ENCODE measurements at places on chromosomes 12 and 14.

GRCh38 chr12:56616244-56616643 lies 13.9 kb downstream of the BAZ2A start:
- DNase-seq = no peak

- no peak for DNase-seq
Observed at GRCh38 chr12:126353604-126354003, 1288.4 kb downstream of the AACS start.

DNA sequence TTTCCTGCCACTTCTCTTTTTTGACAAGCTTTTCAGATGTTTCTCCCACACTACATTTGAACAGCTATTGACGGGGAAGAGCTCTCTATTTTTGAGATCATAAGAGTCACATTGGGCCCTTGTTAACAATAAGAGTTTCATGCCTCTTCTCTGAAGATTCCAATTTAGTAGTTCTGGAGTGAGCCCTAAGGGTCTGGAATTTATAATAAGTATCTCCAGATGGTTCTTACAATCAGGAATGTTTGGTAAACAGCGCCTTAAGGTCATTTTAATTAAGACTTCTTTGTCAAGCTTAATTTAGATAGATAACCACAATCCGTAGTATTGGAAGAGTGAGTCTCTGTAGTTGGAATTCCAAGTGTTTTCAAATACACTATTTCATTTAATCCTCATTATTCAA lies 60.6 kb upstream of the HECTD1 start:
- DNase-seq = no peak

DNA sequence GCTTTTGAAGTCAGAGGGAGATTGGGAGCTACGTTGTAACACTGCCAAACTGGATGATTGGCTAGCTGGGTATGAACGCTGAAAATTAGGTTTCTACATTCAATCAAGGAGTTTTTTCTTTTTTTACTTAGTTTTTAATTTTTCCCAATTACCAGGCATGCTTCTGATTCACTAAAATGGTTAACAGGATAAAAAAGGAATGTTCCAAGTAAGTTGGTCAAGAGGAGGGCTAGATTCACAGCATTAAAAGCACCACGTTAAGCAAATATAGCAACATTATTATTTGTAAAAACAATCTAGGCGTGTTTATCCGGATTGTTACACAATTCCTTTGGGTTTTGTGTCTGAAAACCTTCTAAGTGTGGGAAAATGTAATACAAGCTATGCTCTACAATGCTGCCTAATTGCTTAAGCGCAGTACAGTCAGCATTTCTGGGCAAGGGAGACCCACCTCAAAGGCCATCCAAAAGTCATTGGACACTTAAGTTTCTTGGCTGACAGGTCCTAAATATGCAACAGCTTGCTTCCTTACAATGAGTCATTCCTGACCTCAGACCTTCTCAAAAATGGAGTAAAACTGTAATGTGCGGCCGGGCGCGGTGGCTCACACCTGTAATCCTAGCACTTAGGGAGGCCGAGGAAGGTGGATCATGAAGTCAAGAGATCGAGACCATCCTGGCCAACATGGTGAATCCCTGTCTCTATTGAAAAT lies 1.2 kb downstream of the RPLP0 start:
- DNase-seq = peak; percentile 68

- no peak for DNase-seq
Observed at GRCh38 chr14:91919814-91920213, 27.7 kb downstream of the FBLN5 start.

- DNase-seq = no peak
Observed at GRCh38 chr12:65355461-65355860, 77.0 kb downstream of the MSRB3 start.

GRCh38 chr12:88677464-88677863 lies 97.2 kb upstream of the KITLG start:
- DNase-seq = no peak

- DNase-seq = no peak
Observed at GRCh38 chr14:21037156-21037555, 2.5 kb upstream of the RNASE13 start.

GRCh38 chr12:129701631-129702101 lies 202.2 kb downstream of the TMEM132D start:
- no peak for DNase-seq

DNA sequence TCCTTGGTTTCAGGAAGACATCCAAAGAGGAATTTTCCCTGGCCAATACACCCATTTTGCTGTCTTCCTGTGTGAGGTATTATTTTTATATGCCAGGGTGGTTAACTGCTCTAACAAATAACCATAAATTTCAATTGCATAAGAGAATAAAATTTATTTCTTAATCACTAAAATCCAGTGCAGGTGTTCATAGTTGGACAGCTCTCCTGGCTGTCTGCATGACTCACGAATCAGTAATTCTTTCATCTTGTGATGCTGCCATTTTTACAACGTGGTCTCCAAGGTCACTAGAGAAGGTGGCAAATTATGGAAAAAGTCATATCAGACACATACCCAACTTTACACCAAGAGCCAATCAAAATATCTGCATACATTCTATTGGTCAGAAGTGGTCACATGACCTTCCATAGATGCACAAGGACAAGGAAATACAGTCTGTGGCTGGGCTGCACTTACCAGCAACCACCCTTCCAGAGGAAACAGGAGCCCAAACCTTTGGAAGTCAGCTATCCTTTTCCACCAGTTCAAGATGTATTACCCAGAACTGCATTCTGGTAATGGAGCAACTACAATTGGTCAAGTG lies 193.5 kb upstream of the PLEKHG7 start:
- no peak for DNase-seq

- peak; percentile 10 for DNase-seq
Observed at GRCh38 chr12:572532-572899, 90.7 kb downstream of the NINJ2 start.

DNA sequence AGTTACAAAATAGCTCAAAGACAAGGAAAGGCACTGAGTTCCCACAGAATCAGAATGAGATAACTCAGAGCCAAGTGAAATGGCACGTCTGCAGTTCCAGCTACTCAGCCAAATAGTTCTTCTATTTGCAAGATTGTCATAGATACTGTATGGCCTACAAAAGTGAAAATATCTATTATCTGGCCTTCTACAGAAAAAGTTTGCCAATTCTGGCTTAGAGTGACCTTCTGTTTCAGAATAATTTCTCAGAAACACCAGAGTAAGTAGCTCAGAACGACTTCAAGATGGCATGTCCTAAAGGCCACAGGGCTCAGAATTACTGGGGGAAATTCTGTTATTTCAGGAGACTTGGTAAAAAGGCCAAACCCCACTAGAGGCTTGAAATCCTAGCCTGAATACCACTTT lies 10.7 kb upstream of the RTRAF start:
- no peak for DNase-seq

Measured in endothelial cell of umbilical vein (primary cell).